Mesothelial cell of epicardium (in vitro differentiated cells): ENCODE measurements at places on chromosomes 7 and 10.

DNA sequence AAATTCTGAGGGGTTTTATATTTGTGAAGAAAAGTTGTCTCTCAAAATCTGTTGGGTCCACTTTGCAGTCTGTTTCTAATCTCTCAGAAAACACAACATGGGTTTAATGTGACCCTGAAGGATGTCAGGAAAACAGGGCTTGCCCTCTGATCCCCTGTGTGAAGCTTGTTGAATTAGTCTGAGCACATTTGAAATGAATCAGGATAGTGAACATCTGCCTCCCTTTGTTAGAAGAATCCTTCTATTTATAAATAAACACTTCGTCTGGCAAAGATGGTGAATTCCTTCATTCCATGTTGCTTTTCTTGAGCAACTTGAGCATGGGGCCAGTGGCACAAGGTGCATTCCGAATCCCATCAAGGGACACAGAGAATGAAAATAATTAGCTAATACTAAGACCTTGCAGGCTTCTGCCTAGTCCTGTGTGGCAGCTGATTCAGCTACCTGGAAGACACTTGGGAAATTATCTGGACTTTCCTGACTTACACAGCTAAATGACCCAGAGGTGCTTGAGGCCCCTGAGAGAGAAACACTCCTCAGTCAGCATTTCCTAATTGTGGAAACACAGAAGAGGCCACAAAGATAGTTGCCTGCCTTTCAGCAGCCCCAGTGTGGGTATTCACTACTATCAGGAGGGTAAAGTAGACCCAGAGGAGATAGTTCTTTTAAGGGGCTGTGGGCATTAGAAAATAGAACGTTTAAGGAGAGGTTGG lies 305.5 kb downstream of the C7orf25 start:
- DNase-seq, result no peak

DNA sequence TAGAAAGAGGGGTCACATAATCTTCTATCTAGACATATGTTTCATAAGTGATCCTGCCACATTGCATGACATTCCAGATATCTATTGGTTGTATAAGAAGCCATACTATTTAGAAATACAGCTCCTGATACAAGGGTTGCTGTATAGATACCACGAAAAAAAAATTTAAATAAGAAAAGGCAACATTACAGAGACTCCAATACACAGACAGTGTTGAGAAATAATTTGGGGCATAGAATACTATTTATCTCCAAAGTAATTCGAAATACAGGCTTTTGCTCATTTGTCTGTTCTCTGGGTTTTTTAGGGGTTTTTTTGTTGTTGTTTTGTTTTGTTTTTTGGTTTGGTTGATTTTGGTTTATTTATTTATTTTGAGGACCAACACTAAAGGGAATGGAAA lies 2.6 kb downstream of the IFIT2 start:
- no peak for DNase-seq

- no peak for DNase-seq
Observed at GRCh38 chr10:24904824-24905223, 47.6 kb downstream of the PRTFDC1 start.

DNA sequence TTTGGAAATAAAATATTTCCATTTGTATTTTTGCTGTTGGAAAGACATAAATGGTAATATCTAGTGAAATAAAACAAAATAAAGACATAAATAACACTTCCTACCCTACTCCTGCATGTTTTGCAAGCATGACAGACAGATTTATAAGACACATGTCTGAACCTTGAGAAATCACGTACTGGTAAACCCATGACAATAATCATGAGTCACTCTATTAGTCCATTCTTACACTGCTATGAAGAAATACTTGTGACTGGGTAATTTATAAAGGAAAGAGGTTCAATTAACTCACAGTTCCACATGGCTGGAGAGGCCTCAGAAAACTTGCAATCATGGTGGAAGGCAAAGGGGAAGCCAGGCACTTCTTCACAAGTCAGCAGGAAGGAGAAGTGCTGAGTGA lies 942.2 kb downstream of the REEP3 start:
- no peak for DNase-seq

- no peak for DNase-seq
Observed at GRCh38 chr7:92817398-92817797, 19.0 kb downstream of the CDK6 start.
